ENCODE measurements at places on chromosomes 16 and 17.

DNA sequence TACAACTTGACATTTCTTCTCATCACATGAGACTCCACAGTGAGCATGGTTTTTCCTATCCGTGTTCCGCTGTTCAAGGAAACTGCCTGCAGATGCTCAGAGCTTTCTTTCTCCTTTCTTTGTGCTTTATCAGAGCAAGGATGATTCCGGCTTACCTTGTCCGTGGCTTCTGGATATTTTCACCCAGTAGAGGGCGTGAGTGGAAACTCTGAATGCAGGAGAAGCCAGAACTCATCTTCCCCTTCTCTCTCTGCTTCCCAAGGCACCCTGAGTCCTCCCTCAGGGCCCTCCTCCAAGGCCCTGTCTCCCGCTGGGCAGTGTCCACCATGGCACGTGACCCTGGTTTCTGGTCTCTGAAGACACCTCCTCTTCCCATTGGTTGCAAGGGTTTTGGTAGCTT is 721.1 kb upstream of the RBFOX1 start:
- no peak for DNase-seq

DNA sequence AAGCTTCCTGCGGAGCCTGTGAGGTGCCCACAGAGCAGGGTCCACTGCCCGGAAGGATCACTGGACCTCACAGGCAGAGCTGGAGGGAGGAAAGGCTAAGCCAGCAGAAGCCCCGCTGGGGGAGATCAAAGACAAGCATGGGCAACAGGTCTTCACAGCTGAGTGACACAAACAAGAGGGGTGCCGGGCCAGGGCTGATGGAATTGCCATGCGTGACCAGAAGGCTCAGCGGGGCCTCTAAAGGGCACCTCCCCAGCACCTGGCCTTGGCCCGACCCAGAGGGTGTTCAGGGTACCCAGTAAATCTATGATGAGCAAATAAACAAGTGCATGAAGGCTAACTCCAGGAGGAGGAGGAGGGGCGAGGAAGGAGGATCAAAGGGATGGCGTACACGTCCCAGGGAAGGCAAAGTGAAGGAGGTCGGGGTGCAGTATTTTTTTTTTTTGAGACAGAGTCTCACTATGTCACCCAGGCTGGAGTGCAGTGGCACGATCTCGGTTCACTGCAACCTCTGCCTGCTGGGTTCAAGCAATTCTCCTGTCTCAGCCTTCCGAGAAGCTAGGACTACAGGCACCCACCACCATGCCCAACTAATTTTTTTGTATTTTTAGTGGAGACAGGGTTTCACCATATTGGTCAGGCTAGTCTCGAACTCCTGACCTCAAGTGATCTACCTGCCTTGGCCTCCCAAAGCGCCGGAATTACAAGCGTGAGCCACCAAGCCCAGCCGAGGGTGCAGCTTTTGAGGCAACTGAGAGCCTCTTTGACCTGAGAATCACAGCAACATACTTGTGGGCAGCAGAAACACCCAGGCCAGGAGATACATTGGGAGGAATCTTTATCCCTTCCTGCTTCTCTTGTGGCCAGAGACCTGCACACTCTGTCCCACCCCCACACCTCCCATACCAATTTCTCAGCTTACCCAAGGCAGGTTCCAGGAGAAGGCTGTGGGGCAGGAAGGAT is 16.1 kb upstream of the EXOC7 start:
- no peak for DNase-seq

DNA sequence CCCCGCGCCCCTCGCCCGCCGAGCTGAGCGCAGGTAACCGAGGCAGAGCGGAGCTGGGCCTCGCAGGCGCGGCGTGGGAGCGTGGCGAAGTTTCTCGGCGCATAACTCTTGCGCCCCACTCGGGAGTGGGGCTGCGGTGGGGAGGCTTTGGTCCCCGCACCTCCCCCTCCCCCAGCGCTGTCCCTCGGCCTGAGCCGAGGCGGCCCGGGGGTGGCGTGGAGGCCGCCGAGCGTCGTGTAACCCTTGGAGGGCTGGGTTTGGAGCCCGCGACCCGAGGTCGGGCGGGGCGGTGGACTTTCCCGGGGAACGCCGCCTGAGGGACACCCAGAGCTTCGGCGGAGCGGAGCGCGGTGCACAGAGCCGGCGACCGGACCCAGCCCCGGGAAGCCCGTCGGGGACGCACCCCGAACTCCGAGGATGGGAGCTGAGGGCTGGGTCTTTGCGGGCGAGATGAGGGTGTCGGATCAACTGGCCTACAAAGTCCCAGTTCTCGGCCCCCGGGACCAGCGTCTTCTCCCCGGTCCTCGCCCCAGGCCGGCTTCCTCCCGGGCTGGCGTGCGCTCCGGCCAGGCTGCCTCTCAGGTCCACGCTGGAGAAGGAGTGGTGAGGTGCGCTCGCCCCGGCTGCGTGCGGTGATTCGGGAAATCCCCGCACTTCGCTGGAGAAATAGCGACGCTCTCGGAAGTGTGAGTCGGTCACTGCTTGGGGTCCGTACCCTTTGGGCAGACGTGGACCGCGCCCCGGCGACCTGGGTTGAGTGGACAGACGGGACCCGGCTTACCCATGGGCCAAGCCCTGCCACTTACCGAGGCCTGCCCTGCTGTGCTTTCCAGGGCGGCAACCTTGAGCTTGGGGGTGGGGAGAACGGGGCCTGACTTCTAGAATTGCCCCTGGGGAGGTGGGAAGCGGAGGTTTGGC is 168.4 kb downstream of the RAB11FIP4 start:
- DNase-seq = peak; percentile 51

DNA sequence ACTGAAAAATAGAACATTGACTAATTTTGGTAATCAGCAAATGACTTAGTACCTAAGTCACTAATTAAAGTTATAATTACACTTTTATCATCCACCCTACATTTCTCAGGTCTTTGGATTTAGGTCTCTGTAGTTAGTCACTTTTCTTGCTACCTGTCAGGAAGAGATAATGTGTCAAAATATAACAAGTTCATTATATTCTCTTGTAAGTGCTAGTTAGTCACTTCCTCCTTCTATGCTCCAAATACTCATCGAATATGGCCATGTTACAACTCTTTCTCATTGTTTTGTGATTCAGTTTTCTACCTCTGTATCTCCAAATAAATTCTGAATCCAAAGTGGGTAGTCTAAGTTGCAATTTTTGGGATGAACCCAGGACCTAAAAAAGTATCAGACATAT is 163.5 kb upstream of the KIF2B start:
- no peak for DNase-seq

- no peak for DNase-seq
Observed at GRCh38 chr17:75481194-75482068, 25.0 kb downstream of the TMEM94 start.

- DNase-seq = peak; percentile 68
Observed at GRCh38 chr16:84970447-84971127, 40.7 kb downstream of the ZDHHC7 start.

GRCh38 chr17:39962642-39963220 is at the start of gene GSDMA:
Gene GSDMA, plus strand, starts transcription at chr17:39963004. Its CDS starts 2,684 bp downstream, at chr17:39965688.
- no peak for DNase-seq

DNA sequence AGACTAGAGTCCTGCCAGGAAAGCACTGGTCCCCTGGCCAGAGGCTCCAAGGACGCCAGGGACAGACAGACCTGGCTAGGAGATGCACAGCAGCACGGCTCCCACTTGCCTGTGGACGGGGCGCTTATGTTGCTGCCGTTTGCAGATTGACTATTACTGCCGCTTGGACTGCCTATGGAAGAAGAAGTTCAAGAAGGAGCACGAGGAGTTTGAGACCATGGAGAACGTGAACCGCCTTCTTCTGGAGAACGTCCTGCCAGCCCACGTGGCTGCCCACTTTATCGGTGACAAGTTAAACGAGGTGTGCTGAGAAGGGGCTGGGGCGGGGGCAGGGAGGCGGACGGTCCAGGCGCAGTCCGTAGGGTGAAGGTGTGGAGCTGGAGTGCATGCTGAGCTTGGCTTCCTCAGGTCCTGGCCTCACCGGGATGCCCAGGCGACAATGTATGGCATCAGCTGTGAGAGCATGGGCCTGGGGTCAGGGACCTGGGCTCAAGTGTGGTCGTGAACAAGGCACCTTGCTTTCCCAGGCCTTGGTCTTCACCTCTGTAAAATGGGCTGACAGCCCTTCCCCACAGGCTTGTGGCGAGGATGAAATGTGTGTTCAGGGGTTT is 45.6 kb downstream of the ADCY7 start:
- DNase-seq = peak; percentile 44

DNA sequence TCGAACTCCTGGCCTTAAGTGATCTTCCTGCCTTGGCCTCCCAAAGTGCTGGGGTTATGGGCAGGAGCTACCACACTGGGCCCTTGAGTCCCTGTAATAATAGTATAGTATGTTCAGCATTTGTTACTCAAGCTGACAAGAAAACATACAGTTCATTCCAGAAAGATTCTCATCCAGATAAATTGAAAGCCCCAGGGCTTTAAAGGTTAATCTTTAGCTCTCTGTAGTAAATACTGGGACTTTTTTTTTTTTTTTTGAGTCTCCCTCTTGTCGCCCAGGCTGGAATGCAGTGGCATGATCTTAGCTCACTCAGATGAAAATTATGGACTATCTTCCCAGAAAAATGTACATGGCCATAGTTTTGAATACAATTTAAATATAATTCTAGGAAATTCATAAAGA is 11.0 kb downstream of the BRCA1 start:
- DNase-seq = no peak

DNA sequence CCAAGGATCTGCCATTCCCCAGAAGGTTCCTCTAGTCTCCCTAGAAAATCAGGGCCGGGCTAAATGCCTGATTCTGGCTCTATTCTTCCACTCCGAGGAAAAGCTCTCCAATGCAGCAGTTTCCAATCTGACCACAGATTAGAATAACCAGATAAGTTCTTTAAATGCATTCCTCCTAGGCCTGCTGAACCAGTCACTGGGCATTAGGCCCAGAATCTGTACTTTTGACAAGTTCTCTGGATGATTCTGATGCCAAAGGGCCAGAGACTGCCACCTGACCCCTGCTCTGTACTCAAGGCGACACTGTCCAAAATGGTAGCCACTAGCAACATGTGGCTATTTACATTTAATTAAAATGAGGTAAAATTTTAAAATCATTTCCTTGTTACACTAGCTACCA is 22.3 kb downstream of the MAP3K14 start:
- DNase-seq = no peak

DNA sequence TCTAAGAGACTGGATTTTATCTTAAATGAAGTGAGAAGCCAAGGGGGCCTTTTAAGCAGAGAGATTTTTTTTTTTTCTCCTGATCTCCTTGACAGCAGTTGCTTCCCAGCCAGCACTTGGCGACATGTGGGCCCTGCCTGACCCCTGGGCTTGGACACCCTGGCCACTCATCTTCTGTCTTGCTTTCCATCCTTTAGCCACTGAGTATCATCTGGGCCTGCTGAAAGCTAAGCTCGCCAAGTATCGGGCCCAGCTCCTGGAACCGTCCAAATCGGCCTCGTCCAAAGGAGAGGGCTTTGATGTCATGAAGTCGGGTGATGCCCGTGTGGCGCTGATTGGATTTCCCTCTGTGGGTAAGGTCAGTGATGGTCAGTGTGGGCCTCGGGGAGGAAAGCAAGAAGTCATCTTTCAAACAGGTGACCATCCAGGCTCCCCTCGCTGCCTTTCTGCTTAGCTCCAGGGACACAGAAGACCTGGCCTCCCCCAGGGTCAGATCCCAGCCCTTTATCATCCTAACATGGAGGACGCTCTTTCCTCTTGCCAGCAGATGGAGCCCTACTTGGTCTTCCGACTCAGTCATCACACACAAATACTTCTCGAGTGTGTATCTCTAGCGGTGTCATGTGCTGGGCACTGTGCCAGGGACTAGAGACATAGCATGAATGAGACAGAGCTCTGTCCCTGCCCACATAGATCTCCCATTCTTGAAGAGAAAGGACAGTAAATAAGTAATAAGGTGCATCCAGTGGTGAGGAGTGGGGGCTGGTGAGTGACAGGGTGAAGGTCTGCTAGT is 6.1 kb downstream of the DRG2 start:
- DNase-seq = no peak

DNA sequence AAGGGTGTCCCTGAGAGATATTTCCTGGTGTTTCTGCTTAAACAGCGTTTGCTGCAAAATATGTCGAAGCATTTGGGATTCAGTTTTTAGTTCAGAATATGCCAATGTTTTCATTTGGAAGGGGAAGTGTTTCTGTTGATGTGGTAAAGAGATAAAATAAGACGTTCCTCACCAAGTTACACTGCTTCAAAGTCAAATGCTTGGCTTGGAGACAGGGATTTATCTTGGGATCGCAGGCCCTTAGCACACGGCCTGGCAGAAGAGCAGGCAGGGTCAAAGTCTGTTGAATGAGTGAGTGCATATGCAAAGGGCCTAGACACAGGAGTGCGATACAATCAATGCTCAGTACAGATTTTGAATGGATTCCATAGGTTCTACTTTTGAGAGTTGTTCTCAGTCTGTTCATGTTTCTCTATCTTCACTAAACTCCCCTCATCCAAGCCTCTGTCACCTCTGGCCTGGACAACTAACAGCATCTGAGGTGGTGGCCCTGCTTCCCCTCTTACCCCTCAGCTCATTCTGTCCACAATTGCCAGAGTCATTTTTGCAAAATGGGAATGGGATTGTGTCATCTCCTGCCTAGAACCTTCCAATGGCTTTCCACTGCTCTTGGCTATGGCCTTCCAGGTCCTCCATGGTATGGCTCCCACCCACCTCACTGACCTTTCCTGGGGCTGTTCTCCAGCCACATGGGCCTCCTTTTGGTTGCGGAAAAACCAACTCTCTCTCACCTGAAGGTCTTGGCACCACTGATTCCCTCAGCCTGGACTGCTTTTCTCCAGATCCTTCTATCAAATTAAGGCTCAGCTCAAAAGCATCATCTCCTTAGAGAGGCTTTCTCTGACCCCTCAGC is 3.2 kb downstream of the DEXI start:
- DNase-seq = no peak

DNA sequence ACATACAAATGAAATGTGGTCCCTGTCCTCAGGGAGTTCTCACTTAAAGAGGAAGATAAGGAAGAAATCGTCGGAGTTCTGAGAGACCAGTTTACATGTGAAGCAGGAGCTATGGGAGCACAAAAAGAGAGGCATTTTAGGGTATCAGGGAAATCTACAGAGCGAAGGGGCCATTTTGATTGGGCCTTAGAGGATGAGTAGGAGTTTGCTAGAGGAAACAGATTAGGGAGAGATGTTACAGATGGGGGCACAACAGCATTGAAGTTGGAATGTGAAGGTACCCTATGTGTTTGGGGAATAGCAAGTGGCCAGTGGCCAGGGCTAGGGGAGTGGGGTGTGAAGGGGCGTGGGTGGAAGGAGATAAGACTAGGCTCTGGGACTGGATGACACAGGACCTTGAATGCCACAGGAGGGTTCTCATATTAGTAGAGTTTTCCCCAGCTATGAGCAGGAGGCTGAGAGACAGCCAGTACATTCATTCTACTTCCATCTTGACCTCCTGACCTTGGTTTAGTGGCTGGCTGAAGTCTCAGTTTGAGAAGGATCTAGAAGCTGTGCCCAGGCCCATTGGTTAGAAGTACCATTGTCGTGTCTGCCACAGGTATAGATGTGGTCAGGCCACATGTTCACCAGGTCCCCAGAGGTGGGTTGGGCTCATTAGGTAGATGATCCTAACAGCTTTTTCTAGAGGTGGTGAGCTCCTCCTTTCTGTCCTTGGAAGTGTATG is 34.8 kb downstream of the CPNE2 start:
- no peak for DNase-seq

Measured in Peyer's patch (tissue), 4 donors.